NCI-H1092 treated with DMSO at 0.1 percent for 48 hours (cell line): ENCODE measurements at places on chromosomes 6 and 20.

GRCh38 chr20:49685809-49686208, 27.9 kb downstream of the B4GALT5 start:
- DNase-seq: no peak

GRCh38 chr6:43292763-43293318, 5.2 kb upstream of the SLC22A7 start:
- no peak for DNase-seq

DNA sequence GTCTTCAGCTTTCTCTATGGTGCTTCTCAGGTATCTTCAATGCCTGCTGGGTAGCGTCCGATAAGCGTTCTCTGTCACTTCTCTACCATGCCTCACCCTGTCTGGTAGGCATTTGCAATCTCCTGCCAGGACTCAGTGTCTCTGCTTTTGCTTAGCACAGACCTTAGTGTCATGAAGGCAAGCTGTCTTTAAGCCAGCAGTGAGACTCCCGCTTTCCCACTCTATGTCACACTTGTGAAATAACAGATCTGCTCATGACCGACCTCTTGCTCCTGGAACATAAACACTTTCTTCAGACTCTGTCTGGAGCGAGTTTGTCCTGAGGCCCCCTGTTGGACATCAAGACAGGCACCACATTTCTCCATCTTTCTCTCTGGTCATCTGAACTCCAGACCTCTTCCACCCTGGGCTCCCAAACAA, 17.0 kb downstream of the ADGRB3 start:
- no peak for DNase-seq

DNA sequence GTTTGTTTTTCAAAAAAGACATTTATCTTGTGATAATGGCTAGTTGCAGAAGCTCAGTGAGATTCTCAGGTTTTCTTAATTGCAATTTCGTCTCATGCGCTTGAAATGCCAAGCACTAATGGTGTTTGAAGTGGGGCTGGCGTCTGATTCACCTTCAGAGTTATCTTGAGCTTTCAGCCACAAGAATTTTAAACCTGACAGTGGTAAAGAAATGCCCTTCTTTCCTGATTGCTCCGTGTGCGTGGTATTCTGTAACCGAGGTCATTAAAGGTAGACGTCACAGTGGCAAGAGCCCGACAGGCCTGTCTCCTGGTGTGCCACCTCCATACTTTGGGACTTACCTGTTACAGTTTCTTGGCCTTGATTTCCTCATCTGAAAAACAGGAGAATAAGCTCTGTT, 126.5 kb upstream of the QKI start:
- no peak for DNase-seq

DNA sequence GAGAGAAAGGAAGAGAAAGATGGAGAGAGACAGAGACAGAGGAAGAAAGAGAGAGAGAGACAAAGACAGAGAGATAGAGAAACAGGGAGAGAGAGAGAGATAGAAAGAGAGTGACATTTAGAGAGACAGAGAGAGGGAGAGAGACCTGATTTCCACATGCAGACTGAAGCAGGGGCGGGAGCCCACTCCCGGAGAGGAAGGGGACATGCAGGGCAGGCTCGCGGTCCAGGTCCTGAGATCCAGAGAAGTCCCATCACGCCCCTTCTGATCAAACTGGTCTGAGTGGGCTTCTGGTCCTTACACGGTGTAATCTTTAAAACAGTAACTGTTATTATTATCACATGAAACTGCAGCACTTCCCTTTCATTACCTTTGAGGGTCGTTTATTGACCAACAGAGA, 62.2 kb downstream of the PHACTR3 start:
- DNase-seq: no peak

- peak; percentile 97 for DNase-seq
Observed at GRCh38 chr20:20743511-20744169, 31.2 kb upstream of the RALGAPA2 start.

GRCh38 chr6:6820641-6821238, 232.2 kb downstream of the LY86 start:
- DNase-seq: peak; percentile 43

DNA sequence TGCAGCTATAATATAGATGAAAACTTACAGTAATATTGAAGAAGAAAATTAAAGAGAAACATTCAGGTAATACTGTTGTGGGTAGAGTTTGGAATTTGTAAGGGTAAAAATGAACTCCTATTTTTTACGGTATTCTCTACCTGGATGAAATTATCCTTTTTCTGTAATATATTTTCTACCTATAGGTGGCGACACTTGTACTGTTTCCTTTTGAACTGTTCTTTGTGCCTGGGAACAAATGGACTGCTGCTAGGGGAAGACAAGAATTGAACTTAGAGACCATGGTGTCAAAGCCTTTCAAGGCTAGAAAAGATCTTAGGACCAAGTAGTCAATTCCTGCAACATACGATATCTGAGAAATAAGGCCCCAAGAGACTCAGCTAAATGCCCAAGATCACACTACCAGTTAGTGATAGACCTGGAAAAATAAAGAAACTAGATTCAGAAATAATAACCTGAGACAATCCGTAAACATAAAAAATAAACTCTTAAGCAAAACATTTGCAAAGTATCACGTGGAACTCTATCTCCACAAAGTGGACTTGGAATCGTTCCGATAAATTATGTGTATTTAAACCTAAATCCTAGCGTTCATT, 383.8 kb downstream of the TFAP2A start:
- no peak for DNase-seq

DNA sequence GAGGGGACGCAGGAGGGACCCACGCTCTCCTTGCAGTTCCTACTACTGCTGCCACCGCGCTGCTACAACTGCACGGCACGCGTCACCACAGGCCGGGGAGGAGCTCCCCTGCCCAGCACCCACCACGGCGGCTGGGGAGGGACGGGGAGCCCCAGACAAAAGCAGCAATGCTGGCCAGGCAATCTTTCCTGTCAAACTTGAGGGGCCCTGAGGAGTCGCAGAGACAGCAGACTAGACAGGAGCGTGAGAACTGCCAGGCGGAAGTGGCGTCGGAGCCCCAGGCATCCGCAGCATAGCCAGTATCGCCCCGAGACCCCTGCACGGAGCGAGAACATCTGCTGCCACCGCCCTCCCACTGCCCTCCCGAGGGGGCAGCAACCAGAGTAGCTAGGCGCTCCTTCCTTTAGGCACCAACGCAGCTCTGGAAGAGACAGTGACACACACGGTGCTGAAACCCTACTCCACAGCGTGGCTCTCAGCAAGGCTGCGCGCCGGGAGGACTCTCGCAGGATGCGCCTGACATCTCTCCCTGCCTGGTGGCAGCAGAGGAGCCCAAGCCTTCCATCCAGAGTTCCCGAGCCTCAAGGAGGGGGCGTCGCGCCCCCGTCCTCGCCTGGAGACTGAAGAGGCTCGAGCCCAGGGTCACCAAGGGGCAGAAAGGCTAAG, 2.2 kb downstream of the TAF4 start:
- DNase-seq: no peak

GRCh38 chr6:79440598-79440997, 96.6 kb downstream of the LCA5 start:
- no peak for DNase-seq

- DNase-seq: no peak
Observed at GRCh38 chr6:12101048-12101447, 88.9 kb downstream of the HIVEP1 start.

GRCh38 chr6:154030646-154031045, 8.4 kb upstream of the OPRM1 start:
- no peak for DNase-seq

GRCh38 chr6:52475307-52475706, 55.2 kb downstream of the EFHC1 start:
- DNase-seq: no peak

GRCh38 chr6:131918650-131919355, 32.4 kb downstream of the CCN2 start:
- no peak for DNase-seq

- DNase-seq: no peak
Observed at GRCh38 chr20:17642404-17643269, 39.4 kb downstream of the RRBP1 start.

- no peak for DNase-seq
Observed at GRCh38 chr20:49786196-49786595, 26.4 kb upstream of the SLC9A8 start.

- DNase-seq: no peak
Observed at GRCh38 chr20:6007094-6007528, 46.7 kb downstream of the LRRN4 start.
